Activated CD4-positive, alpha-beta T cell treated with anti-CD3 and anti-CD28 coated beads for 48 hours (primary cell): ENCODE measurements at places on chromosomes 2 and 18.

DNA sequence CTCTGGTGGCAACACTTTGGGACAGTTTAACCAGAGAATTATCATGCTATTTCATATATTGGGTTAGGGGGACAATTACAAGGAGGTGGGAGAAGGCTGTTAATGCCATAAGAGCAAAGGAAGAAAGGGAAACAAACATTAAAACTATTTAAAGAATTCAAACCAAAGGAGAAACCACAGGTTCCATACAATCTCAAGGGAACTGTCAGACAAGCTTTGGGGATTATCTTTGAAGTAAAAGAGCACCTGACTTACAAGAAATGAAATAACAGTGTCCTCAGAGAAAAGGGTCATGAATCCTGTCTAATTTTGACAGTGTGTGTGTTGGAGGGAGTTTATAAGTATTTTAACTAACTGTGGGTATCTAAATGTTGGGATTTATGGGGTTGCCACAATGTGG, 44.4 kb downstream of the CERS6 start:
- DNase-seq: no peak

DNA sequence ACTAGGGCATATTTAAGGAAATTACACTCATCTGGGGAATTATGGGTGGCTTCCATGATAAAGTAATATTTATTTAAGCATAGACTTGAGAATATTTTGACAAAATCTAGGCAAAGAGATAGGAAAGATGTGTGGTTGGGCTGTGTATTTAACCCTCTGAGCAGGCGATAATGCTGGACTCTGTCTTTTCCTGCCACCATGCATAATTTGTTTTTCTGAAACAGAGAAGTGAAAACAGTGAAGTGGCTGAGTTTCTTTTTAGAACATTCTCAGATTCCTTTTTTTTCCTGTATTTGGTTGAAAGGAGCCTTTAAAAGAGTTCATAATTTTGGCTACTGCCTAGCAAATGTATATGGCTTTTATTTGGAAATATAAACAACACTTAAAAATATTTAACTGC, 104.8 kb upstream of the CDH19 start:
- DNase-seq: no peak

- DNase-seq: no peak
Observed at GRCh38 chr18:77170890-77171410, 38.4 kb upstream of the MBP start.

GRCh38 chr2:233250985-233251305, 528 bp upstream of the ATG16L1 start:
- no peak for DNase-seq

DNA sequence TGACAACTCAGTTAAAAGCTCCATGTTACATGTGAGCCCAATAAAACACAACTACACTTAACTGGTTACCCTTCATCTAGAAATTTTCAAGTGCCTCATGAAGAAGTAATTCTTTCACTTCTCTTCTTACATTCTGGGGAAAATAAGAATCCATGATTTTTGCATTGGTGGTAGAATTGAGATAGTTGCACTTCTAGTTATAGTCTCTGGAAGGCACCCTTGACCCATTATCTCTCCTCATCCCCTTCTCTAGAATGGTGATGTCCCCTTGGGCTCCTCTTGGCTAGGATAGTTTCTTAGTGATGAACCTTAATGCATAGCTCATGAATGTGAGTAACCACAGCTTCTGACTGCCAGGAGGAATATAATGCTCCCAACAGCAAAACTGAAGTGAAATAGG, 3.6 kb downstream of the LGALSL start:
- DNase-seq: no peak

DNA sequence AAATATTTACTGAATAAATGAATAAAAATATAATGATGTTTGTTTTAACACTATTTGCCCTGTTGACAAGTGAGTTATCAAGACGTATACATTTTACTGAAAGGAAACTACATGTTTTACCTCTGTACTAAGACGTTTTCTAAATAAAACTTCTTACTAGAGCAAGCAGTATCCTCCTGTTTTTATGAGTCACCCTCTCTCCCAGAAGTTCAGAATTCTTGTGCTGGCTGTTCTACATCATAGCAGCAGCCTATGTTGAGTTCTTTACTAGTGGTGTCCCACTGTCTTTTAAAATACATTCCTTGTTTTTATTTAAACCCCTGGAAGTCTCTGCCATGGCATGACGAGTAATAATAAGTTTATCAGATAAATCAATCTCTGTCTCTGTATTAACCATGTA, 297.4 kb downstream of the CALCRL start:
- DNase-seq: no peak

- no peak for DNase-seq
Observed at GRCh38 chr2:190271783-190272456, 47.7 kb downstream of the HIBCH start.

DNA sequence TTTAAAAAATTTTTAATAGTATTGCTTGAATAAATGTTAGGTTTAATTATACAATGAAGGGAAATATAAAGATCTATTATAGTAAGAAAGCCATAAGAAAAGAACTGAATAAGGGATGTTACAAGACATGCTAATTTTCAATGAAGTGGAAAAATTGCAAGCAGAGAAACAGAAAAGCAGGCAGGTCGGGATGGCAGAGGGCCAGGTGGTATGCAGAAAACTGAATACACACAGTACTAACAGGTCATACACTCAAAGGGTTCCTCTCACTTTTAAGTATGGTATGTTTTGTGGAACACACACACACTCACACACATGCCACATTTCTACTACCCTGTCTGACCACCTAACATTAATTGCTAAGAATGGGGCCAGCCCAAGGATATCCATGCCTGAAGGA, 76.7 kb upstream of the DTNA start:
- DNase-seq: no peak

- DNase-seq: no peak
Observed at GRCh38 chr2:74110537-74110936, 37.2 kb downstream of the BOLA3 start.
